ENCODE measurements at places on chromosomes 6 and 20.

- no peak for DNase-seq
Observed at GRCh38 chr6:40710626-40711330, 123.6 kb upstream of the LRFN2 start.

DNA sequence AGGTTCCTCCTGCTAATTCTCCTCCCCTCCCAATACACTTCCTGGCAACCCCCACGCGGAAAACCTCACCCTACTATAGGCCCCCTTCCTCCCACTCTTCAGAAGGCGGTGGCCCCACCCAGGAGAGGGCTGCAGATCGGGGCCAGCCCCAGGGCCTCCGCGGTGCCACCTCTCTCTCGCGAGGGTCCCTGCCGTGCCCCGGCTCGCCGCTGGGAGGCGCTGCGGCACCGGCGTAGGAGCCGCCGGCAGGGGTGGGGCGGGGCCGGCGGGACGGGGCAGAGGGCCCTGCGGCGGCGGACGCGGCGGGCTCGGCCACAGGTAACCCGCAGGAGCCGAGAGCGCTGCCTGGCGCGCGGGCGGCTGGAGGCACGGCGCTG is at the start of gene ANKRD6:
Gene ANKRD6, plus strand, starts transcription at position 278 of the 377 bp plus-strand sequence. CDS start 133,825 bp downstream, outside the sequence.
- peak; percentile 24 for DNase-seq

- DNase-seq = no peak
Observed at GRCh38 chr6:100415768-100416167, 49.0 kb downstream of the SIM1 start.

DNA sequence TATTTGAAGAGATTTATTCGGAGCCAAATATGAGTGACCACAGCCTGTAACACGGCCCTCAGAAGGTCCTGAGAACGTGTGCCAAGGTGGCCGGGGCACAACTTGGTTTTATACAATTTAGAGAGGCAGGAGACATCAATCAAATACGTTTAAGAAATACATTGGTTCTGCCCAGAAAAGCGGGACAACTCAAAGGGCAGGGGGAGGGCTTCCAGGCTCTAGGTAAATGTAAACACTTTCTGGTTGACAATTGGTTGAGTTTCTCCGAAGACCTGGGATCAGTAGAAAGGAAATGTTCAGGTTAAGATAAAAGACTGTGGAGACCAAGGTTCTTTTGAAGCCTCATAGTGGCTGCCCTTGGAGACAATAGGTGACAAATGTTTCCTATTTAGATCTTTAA is 18.9 kb upstream of the KIF25 start:
- no peak for DNase-seq

- DNase-seq = no peak
Observed at GRCh38 chr6:43669922-43670622, 17.5 kb downstream of the MRPS18A start.

GRCh38 chr6:100307561-100307960 is 157.2 kb downstream of the SIM1 start:
- DNase-seq = no peak

GRCh38 chr6:28940858-28941683 is 17.3 kb upstream of the TRIM27 start:
- peak; percentile 94 for DNase-seq

DNA sequence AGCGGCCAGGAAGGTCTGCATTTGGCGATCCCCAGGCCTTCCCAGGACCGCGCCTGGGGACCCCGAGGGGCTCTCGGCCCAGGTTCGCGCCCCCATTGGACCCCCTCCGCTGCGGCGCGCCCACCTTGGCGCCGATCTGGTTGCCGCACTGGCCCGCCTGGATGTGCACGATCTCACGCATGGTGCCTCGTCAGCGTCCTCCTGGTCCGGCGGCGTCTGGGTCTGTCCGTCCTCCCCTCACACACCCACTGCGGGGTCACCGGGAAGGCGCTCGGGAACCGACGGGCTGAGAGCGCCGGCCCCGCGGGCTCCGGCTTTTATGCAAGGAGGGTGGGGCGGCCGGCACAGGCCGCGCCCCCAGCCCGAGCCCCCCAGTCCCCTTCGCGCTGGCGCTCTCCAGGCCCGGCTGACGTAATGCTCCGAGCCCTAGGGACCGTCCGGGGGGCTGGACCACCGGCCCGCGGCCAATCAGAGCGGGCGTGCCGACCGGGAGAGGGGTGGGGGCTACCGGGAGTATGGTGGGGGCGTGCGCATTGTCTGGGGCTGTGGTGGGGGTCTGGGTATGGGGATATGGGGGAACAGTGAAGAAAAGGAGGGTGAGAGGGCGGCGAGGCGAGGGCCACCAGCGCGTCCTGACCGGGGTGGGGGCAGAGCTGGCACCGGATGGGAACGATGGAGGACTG is at the start of gene TUBB2B:
Gene TUBB2B, minus strand, starts transcription at position 291 of the 683 bp plus-strand sequence. Its CDS starts 110 bp downstream, at position 181.
- DNase-seq = peak; percentile 81

DNA sequence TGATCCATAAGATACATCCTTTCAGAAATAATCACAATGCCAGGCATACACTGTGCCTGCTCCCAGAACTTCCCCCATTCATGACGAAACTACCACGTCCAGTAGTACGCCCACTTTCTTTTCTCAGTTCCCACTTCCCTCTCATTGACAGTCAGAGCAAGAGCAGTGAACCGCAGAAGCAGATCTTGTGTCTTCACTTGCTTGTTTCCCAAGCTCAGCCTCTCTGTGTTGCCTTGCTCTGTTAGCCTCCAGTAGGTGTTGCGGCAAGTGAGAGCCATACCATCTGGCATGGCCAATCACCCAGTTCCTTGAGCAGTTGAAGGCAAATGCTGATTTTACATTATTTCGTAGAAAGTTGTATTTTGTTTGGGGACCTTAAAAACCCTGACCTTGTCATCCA is 11.7 kb downstream of the UST start:
- DNase-seq = peak; percentile 91

- no peak for DNase-seq
Observed at GRCh38 chr20:32636821-32637220, 36.9 kb downstream of the C20orf203 start.

DNA sequence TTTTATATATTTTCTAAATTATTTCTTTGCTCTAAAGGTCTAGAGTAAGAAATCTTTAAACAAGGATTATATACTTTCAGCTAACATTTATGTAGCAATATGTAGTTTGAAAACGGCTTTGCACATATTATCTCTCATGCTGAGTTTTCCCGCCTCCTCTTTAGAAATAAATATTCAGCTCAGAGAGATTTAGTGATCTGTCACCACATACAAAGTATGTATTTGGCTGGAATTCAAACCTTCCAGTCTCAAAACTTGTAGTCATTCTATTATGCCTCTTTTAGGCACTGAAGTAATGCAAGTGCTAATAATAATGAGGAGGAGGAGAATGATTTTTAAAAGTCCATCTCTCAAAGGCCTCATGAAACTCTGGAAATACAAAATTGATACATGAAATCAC is 525.0 kb downstream of the GRIK2 start:
- no peak for DNase-seq

GRCh38 chr6:137673603-137674002 is 179.4 kb upstream of the OLIG3 start:
- no peak for DNase-seq

- DNase-seq = no peak
Observed at GRCh38 chr20:44181611-44182010, 5.4 kb downstream of the JPH2 start.

GRCh38 chr6:19525673-19526072 is 311.5 kb upstream of the ID4 start:
- no peak for DNase-seq

DNA sequence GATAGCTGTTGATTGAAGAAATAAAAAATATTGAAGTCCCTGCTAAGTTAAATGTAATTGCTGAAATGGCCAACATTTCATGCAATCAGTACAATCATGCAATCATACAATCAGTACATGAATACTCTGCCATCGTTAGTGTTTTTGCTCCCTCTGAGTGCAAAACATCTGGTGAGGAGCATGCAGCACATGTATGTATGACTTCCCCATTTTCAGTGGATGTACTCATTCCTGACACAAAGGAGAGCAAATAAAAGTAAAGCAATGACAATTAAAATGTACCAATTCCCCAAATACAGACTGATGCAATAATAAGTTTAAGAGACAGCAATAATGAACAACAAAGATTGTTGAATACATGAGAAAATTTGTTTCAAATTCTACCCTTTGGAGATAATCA is 140.7 kb downstream of the PLCB1 start:
- no peak for DNase-seq

DNA sequence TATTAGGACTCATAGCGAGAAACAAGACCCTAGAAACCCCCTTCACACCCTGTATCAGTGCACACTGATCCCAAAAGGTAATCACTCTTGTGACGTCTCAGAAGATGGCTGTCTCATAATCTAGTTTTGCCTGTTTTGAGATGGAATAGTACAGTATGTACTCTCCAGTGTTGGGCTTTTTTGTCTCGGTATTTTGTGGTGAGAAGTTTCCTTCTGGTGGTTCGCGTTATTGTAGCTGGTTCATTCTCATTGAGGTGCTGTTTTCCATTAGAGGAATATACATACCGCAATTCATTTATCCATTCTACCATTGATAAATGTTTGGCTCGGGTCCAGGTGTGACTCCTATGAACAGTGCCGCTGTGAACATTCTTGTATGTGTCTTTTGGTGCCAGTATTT is 27.9 kb upstream of the MAP3K4 start:
- DNase-seq = no peak

DNA sequence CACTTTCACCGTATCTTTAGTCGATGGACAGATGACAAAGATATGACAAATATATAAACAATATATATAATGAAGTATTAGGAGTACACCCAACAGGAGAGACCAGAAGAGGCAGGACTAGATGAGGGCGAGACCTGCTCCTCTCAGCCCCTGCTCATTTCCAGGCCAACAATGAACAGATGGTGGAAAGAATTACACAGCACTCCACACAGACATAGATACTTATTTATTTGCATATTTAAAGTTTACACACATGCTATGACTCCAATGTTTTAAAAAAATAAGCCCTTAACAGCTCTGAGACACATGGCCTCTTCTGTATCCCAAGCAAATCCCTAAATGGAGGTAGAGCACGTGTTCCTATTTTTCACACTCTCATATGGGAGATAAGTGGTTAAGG is 10.4 kb downstream of the FAM210B start:
- no peak for DNase-seq

DNA sequence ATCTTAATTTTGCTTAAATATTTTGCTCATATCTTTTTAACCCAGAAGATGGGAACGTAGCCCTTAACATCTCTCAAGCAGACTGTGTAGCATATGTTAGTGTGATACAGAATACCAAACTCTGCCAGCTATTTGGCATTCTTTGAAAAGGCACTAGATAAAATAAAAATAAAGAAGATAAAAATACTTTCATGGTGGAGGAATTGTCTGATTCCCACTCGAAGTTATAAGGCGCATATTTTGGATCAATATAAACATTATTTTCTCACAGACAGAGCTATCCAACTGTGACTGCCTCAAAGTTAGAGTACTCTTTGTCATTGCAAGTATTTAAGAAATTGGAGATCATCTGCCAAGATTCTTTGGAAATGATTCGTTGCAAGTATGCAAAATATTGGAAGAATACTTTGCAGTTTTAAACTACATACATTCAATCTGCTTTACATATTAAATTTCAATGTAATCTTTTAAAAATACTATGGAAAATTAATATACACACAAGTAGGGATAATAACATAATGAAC is 10.8 kb upstream of the EEF1E1 start:
- no peak for DNase-seq

DNA sequence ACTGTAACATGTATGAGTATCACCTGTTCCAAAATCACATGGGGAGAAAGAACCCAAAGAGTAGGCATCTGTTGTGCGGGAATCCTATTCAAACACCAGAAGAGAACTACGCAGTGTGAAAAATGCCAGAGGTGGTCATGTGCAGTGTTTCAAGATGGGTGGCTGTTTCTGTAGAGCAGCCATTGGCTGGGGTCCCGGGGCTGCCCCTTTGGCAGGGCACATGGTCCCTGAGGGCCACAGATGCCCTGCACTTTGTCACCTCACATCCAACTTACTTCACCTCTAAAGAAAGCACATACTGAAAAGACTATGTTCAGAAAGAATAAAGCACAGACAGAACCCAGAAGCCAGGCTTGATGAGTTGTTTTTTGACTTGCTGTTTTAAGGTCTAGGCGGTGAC is 12.3 kb downstream of the MTCH1 start:
- no peak for DNase-seq

DNA sequence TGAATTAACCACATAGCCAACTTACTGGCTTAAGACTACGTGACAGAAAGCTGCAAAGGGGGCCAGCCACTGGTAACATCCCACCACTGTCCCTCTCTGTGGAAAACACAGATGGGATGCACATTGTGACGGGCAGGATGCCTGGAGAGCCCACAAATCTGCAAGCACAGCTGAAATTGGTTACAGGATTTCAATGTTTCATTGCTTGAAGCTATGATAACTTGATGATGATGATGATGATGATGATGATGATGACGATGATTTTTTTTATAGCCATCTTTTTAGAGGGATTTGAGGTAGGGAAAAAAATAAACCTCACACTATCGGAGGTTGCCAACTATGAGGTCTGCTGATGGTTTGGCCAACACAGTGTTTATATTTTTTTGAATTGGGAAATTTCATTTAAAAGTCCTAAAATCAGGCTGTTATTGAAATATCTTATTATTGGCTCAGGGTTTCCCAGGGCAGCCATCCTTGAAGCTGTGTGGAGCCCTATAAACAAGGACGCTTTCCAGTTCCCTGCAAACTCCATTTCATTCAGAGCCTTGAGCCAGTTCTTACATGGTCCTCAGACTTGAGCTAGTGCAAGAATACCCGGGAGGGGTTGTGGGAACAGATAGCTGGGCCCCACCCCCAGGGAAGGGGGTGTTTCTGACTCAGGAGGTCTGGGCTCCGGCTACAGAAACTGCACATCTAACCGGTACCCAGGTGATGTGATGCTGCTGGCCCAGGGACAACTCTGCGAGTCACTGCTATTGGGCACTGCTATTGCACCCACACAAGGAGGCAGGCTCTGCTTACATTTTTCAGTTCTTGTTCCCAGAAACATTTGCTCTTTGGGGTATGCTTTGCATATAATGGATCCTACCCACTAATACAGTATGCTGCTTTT is 27.1 kb downstream of the BCAS1 start:
- no peak for DNase-seq

- DNase-seq = no peak
Observed at GRCh38 chr6:158813032-158813431, 6.1 kb downstream of the EZR start.

DNA sequence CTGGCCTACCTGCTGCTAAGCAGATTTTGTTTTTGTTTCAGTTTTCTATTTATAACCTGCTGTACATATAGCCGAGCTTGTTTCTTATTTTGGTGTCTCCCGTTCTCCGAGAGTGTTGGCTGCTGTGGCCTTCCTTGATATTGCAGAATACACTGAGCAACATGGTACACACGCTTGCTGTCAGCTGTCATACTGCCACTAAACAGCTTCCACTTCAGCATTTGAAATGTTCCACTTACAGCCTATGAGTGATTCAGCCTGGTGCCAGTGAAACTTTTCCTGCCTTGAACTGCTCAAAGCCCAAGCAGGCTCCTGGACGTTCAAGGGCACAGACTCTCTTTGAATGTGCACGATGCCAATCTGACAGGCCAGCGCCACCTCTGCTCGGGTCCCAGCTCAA is 87.1 kb downstream of the PSMG4 start:
- no peak for DNase-seq

GRCh38 chr20:53419693-53420460 is 173.8 kb downstream of the ZNF217 start:
- no peak for DNase-seq

GRCh38 chr6:93684339-93684738 is 265.0 kb upstream of the EPHA7 start:
- no peak for DNase-seq
